ENCODE measurements at places on chromosomes 11 and 22. TPM values are rescaled to one million over a fixed set of nuclear protein-coding genes. Genes with fewer than 3 reads are reported as not detected.

The CENATAC gene
- 18.0 TPM for total RNA-seq

The CRYBA4 gene
- total RNA-seq = not detected

The FAT3 gene
- total RNA-seq = not detected

The CFAP300 gene
- total RNA-seq = not detected

The ZBTB16 gene
- 2.3 TPM for total RNA-seq

The OR9I1 gene
- total RNA-seq = not detected

The TSSK2 gene
- not detected for total RNA-seq

The SYT9 gene
- total RNA-seq = not detected

The KCNK4 gene
- not detected for total RNA-seq

The FLRT1 gene
- total RNA-seq = 0.29 TPM

The OR51E2 gene
- total RNA-seq = not detected

The MMP3 gene
- not detected for total RNA-seq

The MAP6 gene
- total RNA-seq = not detected

The SCYL1 gene
- 57.9 TPM for total RNA-seq

The FDX1 gene
- total RNA-seq = 12.3 TPM

The ARRB1 gene
- 15.7 TPM for total RNA-seq

The ARFIP2 gene
- total RNA-seq = 33.5 TPM

The RHOD gene
- 0.64 TPM for total RNA-seq

The TM7SF2 gene
- 10.9 TPM for total RNA-seq

The SCO2 gene
- 1.1 TPM for total RNA-seq

The SERPING1 gene
- total RNA-seq = 0.17 TPM

The RIBC2 gene
- total RNA-seq = 6.2 TPM

The OAF gene
- 1.6 TPM for total RNA-seq

The FOSL1 gene
- total RNA-seq = 8.2 TPM

The PRRG4 gene
- 0.15 TPM for total RNA-seq

The MUC6 gene
- total RNA-seq = not detected

The C11orf91 gene
- total RNA-seq = not detected

The SPTBN2 gene
- total RNA-seq = 3.0 TPM

The SPDYC gene
- total RNA-seq = not detected

The SAA2 gene
- not detected for total RNA-seq

The P2RX6 gene
- total RNA-seq = 0.12 TPM

The SULT4A1 gene
- total RNA-seq = not detected

The HORMAD2 gene
- total RNA-seq = not detected

The MMP7 gene
- total RNA-seq = not detected

The NXPE1 gene
- not detected for total RNA-seq

The SPI1 gene
- not detected for total RNA-seq

All from activated naive CD4-positive, alpha-beta T cell treated with anti-CD3 and anti-CD28 coated beads for 36 hours (primary cell).